NCI-H460 (cell line): ENCODE measurements at places on chromosomes 2 and 18.

GRCh38 chr2:128781166-128781565, 462.5 kb upstream of the HS6ST1 start:
- DNase-seq, result no peak

DNA sequence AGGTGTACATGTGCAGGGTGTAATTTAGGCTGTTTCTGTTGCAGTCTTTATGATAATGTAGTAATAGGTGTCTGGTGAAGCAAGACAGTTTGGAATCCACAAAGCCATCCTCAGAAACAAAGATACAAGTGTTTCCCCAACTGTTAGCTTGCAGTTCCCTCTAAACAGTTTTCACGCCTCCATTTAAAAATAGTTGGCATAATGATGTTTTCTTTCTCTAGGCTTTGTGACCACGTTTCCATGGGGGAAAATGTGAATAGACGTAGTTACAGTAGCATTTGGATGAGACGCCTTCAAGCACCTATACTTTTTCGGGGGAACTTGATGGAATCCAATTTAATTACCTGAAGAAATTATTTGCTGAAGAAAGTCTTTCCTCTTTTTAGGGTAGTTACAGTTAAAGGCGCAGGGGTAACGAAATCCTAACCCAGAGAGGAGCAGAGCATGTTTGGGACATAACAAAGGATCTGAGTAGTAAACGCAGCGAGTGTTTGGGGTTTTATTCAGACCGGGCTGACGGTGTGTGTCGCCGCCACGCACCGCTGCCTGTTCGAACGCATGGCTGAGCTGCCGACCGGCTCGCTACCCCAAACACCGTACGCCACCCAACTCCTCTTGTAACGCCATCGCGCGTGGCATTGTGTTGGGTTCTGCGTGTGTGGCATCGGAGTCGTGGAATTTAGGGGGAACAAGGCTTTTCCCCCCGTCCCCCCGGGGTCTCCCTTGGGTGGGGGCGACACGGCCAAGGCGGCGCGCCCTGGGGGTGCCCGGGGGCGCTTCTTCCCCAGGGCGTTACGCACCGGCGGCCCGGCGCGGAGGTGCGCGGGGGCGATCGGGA, 681 bp upstream of the NRP2 start:
- DNase-seq, result no peak

- no peak for DNase-seq
These were observed 91.2 kb upstream of the KLHL29 start for GRCh38 chr2:23293731-23294130.

- no peak for DNase-seq
These were observed 22.6 kb upstream of the BCL2 start for GRCh38 chr18:63342206-63342605.

GRCh38 chr2:180910831-180911665, 69.4 kb upstream of the UBE2E3 start:
- DNase-seq, result no peak

GRCh38 chr2:160876765-160877164, 283.5 kb upstream of the TANK start:
- no peak for DNase-seq

DNA sequence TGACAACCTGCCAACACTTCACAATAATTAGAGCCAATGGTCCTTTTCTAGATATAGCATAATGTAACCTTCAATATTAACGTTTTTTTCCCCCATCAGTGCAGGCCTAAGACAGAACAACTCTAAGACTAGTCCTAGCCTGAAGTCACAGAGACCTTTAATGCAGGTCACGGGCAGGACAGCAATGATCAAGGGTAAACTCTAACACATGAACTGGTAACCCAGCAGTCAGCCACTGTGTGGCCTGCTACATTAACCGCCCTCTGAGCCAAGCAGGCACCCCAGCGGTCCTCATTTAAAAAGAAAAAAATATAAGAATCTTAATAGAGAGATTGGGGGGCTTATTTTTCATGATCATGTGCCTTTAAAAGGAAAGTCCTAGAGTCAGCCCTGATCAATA, 290.6 kb downstream of the AFF3 start:
- DNase-seq, result no peak

DNA sequence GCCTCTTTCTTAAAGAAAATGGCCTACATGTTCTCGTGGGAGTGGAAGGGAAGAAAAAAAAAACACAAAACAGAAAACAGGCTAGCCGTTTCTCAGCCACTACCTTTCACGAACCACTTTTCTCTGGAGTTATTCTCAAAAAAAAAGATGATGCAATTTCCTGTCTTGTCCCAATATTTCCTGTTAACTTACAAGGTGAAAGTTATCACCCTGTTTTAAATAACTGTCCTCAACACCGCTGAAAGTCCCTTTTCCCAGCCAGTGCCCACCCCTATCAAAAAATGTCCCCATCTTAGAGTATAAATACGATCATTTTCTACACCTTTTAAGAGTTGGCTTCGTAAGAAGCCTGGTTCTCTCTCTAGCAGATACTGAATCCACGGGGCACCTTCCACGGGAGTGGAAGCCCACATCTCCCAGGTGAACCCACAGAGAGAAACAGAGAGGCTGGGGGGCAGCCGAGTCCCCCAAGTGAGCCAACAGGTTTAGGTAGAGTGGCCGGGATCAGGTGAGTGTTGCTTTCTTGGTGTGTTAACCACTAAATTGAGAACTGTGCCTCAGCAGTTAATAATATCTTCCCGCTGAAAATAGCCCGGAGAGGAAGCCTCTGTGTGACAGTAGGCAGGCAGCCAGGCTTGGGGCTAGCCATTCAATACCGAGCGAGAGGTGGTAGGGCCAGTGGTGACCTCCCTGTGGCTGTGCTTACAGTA, 15.9 kb downstream of the SMAD7 start:
- DNase-seq, result no peak

GRCh38 chr2:67752199-67752598, 310.6 kb downstream of the C1D start:
- no peak for DNase-seq

GRCh38 chr2:24021122-24021998, 11.5 kb downstream of the MFSD2B start:
- no peak for DNase-seq

GRCh38 chr2:70954886-70955285, 19.2 kb downstream of the ATP6V1B1 start:
- no peak for DNase-seq

GRCh38 chr2:76180676-76181075, 470.0 kb upstream of the GCFC2 start:
- DNase-seq, result no peak

GRCh38 chr2:184261331-184261730, 337.0 kb upstream of the ZNF804A start:
- DNase-seq, result no peak

DNA sequence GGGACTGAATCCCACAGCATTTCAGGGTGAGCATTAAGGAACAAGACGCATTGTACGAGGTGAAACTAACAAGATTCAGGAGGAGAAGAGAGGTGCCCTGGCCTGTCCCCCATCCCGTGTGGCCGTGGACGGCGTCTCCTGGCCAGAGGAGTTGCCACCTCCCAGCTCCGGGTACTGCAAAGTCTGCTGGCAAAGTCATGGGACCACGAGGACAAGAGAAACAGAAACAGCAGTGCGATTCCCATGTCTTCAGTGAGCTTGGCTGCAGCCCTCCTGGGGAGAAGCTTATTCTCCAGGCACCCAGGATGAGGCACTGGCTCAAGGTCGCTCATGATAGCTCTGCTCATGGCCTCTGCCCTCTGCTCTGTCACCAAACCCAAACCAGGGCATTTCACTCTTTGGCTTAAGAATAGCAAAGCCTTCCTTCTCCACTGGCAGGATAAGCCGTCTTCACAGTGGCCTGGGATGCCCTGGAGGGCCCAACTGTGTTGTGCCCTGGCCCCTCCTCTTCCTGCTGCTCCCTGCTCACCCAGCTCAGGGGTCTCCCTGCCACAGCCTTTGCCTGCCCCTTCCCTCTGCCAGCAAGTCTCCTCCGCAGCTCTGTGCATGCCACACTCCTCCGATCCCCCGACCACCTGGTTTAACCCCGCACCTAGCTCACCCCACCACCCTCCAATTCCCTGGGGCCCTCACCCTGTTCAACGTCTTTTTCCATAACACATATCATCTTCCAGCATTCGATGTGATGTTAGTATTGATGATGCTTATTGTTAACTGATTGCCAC, 144.8 kb downstream of the PXDN start:
- DNase-seq, result no peak

GRCh38 chr2:241135737-241136136, 13.5 kb downstream of the PASK start:
- DNase-seq, result no peak

DNA sequence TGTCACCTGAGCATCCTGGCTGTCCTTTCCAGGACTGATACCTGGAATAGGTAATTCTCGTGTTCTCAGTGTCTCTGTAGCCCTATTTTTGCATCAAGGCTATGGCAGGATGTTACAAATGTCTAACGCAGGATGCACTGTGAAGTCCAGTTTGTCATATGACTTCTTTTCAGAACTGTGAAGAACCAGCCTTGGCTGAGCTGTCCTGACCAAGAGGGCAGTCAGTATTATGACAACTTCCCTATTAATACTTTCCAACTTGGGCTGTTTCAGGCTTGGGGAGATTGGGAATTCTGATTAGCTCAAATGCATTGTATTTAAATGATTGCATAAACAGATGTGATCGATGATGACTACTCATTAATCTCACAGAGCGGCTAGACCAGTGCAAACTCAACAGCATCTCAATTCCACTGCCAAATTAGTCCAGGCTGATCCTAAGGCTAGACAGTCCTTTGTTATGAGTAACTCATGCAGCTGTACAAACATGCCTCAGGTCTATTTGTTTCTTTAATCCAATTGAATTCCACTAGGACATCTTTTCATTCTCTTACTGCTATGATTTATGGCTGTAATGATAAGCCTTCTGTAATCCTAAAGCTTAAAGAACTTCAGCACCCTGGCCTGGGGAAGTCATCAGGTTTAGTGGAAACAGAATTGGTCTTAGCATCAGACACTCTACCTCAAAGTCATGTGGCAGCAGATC, 331.6 kb downstream of the KCNS3 start:
- no peak for DNase-seq

DNA sequence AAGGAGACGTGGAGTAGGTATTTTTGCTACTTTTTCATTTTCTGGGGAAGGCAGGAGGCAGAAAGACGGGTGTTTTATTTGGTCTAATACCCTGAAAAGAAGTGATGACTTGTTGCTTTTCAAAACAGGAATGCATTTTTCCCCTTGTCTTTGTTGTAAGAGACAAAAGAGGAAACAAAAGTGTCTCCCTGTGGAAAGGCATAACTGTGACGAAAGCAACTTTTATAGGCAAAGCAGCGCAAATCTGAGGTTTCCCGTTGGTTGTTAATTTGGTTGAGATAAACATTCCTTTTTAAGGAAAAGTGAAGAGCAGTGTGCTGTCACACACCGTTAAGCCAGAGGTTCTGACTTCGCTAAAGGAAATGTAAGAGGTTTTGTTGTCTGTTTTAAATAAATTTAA, 3.4 kb downstream of the FZD7 start:
- no peak for DNase-seq
